ENCODE measurements at places on chromosomes 4 and X. TPM values are rescaled to one million over a fixed set of nuclear protein-coding genes. Genes with fewer than 3 reads are reported as not detected.

PPEF1 gene
- not detected for total RNA-seq

MAGEA2B gene
- not detected for total RNA-seq

- no peak for DNase-seq
These were observed 58.7 kb upstream of the EMCN start for GRCh38 chr4:100576570-100576969.

DNA sequence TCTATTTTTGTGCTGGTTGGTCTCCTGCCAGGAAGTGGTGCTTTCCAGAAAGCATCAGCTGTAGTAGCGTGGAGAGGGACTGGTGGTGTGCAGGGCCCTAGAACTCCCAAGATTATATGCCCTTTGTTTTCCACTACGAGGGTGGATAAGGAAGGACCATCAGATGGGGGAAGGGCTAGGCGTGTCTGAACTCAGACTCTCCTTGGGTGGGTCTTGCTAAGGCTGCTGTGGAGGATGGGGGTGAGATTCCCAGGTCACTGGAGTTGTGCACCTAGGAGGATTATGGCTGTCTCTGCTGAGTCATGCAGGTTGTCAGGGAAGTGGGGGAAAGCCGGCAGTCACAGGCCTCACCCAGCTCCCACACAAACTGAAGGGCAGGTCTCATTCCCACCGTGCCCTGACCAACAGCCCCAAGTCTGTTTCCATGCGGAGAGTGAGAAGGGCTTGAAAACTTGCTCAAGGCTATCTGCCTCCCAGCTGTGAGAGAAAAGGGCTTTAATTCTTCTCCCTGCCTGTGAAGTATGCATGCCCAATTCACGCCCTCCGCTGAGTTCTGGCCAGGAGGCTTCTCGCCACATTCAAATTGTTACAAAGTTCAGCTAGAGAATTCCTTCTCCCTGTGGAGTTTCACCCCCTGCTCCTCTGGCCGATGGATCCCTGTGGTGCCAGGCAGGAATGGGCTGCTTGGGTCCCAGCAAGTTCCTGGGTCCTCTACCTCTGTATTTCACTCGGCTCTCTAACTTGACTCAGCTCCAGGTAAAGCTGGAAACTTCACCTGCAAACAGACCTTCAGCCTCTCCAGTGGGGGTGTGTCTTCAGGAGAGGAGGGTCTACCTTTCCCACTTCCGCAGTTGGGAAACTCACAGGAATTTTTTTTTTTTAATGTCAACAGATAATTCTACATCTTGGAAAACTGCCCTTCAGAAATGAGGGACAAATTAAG lies 7.7 kb upstream of the CSTF2 start:
- no peak for DNase-seq

PIR gene
- total RNA-seq: 54.7 TPM

DNA sequence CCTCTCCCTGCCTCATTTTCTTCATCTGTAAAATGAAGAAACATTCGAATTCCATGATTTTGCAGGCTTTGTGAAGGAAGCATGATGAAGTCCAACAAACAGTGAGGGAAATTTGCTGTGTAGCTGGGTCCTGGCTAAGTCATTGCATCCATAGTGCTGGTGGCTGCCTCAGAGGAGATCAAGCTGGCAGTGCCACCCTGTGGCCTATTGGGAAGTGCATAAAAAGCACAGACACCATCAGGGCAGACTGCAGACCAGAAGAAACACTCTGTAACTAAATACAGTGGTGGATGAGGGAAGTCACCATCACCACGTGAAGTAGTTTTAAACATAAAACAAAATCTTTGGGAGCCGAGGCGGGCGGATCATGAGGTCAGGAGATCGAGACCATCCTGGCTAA lies 40.7 kb upstream of the DDX3X start:
- no peak for DNase-seq

All from omental fat pad (tissue), 4 donors.